ENCODE measurements at places on chromosomes 7 and 10.

GRCh38 chr7:116955340-116955739, 2.0 kb downstream of the ST7 start:
- no peak for DNase-seq

DNA sequence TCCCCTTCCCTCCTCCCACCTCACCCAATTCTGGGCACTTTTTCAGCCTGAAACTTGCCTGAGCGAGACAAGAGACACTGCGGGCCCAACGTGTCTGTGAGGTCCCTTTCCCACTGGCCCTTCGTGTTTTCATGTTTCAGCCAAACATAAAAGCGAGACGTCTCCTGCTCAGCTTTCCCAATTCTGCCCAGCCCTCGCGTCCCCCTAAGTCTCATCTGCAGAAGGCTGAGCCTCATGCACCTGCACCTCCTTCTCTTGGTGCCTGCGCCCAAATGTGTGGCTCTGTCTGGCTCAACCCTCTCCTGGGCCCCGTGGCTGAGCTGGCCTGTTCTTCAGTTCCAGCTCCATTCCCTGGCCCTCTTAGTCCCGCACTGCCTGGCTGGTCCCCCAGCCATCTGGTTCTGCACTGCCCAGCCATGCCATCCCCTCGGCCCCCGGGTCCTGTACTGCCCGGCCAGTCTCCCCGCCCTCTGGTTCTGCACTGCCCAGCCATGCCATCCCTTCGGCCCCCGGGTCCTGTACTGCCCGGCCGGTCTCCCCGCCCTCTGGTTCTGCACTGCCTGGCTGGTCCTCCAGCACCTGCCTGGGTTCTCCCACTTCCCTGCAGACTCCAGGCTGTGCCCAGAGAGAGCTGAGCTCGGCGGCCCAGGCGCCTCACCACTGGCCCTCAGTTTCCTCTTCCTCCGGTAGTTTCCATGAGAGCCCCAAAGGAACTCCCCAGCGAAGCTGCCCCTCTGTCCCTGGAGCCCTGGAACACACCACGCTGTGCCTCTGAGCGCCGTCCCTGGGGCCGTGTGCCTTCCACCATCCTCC, 224.1 kb downstream of the DNAJB6 start:
- no peak for DNase-seq

- DNase-seq = no peak
These were observed 938.7 kb upstream of the PHF14 start for GRCh38 chr7:10034843-10035556.

GRCh38 chr7:47197486-47197885, 384.4 kb downstream of the TNS3 start:
- no peak for DNase-seq

GRCh38 chr10:74453169-74453568, 302.1 kb downstream of the ADK start:
- DNase-seq = no peak

- DNase-seq = no peak
These were observed 131.3 kb downstream of the LHPP start for GRCh38 chr10:124592736-124593430.

DNA sequence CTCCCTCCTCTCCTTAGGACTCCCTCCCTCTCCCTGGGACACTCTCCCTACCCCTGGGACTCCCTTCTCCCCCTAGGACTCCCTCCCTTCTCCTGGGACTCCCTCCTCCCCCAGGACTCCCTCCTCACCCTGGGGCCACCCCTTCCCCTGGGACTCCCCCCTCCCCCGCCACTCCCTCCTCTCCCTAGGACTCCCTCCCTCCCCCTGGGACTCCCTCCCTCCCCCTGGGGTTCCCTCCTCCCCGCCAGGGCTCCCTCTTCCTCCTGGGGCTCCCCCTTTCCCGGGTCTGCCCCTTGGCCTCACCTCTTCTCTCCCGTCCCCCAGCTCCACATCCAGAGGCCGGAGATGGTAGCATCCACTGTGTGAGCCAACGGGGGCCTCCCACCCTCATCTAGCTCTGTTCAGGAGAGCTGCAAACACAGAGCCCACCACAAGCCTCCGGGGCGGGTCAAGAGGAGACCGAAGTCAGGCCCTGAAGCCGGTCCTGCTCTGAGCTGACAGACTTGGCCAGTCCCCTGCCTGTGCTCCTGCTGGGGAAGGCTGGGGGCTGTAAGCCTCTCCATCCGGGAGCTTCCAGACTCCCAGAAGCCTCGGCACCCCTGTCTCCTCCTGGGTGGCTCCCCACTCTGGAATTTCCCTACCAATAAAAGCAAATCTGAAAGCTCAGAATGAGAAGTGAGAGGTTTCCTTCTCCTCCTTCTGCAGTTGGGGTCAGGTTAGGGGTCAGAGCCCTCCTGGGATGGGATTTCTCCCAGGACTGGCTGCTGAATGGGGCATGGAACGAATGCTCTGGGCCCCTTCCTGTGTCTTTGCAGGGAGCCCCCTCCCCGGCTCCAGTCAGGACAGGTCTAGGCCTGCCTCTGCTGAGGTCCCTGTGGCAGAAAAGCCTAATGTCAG, 1.4 kb upstream of the MUC17 start:
- peak; percentile 5 for DNase-seq

DNA sequence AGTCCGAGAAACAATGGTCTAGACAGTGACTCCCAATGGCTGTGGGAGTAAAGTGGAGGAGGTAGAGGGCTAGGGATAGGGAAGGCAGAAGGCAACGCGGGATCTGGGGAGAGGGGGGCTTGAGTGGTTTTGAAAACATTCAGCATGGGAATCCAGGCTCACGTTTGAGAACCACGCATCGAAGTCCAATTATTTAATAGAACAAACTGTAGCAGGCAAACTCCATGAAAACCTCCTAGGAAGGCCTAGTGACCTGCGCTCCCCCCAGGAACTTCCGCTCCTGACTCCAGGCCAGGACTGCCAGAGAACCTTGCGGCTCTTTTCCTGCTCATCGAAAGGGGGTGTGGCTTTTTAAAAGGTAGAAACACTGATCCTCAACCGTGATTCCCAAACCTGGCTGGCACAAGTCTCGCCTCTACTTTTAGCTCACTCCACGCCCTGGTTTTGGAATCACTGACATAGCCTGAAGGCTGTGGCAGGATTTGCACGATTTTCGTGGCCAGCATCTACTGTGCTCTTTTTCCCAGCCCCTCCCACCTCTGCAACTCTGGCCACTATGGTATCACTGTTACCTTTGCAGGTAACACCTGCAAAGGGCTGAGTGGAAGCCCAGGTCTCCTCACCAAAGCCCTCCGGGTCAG, 43.4 kb downstream of the MYOF start:
- no peak for DNase-seq

DNA sequence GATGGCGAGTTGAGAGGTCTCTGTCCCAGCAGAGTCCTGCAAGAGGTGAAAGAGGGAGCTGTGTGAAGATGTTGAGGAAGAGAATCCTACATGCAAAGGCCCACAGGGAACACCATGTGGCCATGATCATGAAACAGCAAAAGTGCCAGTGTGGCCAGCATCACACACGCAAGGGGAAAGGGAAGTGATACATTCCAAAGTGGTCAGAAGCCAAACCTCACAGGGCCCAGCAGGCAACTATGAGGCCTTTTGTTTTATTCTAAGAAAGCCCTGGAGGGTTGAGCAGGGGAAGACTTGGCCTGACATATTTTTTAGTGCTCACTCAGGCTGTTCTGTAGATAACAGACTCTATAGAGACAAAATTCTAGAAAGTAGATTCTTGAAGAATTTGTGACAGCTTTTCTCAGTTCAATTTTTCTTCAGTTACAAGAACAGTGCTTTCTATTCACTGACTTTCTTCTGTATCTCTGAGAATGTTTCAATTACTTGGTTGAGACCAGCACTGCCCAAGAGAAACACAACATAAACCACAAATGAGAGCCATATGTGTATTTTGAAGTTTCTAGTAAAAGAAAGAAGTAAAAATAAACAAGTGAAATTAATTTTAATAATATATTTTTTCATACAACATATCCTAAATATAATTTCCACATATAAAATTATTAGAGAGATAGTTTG, 82.3 kb downstream of the HTR7 start:
- DNase-seq = no peak

DNA sequence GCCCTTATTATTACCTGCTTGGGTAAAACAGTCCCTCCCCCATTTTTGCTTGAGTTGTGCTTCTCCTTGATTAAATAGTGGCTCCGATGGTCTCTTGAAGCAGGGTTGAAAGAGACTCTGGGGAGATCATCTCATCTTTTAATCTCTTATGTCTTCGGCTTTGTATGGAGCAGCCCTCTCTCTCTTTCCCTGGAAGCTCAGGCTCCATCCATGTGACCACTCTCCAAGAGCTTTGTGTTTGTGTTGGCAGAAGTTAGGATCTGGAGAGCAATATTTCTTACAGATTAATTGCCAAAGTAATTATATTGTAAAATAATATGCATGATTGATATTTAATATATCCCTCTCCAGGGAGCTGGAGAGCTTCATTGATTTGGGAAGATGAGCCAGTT, 76.9 kb downstream of the LRRC4 start:
- no peak for DNase-seq

DNA sequence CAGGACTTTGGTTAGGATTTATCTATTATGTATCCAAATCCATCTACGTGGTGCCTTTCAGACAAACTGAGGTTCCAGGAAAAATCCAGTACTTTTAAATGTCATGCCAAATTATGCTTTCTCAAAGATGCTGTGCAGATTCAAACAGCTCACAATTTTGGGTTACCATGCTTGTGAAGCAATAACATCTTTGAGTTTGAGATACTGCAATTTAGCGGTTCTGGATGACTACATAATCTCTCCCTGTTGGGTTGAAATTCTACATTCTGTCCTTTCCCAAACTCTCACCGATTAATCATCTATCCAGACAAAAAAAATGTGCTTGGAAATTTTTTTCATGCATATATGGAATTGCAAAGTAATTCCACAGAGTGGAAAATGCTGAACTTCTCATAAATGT, 3.5 kb downstream of the RHOBTB1 start:
- no peak for DNase-seq

DNA sequence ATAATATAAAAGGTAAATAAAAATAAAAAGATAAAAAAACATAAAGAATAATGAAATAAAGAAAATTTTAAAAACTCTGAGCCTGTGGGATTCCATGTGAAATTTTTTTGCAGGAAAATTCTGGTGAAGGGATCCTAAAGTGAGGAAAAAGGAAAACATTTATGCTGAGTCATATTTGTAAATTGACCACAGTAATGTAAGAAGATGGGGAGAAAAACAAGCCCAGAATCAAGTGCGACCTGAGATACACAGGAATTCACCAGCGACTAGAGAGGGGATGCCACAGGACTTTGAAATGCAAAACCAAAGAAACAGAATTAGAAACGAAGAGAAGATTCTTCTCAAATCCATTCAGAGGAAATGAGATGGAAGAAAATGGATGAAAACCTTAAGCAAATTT, 133.8 kb upstream of the PFKP start:
- DNase-seq = no peak

DNA sequence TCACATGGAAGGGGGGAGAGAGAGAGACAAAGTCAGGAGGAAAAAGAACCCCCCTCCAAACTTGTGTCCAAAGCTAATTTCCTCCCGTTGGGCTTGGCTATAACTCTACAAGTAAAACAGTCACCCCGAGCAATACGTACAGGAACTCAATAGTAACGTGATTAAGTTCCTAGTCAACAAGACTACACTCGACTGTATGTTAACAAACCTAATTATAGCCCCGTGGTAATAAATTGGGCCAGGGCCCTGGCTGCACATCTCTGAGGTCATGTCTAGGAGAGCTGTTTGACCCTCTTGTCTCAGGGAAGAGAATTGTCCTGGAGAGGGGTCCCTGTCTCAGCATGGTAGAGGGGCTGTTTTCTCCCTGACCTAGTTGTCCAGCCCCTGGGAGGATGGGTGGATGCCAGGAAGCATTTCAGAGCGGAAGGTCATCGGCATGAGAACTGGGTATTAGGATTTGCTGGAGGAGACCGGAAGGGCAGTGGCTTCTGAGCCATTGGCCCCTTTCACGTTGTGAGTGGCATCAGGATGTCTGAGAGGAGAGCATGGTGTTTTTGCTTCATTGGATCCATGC, 60.2 kb upstream of the COMTD1 start:
- peak; percentile 61 for DNase-seq

GRCh38 chr10:121260377-121260776, 337.9 kb downstream of the FGFR2 start:
- no peak for DNase-seq

GRCh38 chr10:15365692-15366091, 5.4 kb downstream of the FAM171A1 start:
- DNase-seq = no peak

DNA sequence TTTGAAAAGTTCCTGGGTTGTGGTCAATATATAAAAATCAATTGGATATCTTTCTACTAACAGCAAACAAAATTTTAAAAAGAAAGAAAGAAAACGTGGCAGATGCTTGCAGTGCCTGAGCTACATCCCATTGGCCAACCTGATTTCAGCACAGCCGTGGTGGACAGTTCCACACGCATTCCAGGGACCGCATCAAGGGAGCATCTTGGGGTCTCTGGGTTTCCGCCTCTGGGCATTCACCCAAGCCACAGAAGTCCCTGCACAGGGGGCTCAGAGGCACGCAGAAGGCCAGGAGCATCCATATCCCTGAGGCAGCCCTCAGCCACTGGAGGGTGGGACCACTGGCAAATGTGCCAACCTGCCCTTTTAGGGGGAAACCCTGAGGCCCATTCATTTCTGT, 254.5 kb upstream of the RNF32 start:
- DNase-seq = peak; percentile 75

- no peak for DNase-seq
These were observed 97.3 kb downstream of the CLEC2L start for GRCh38 chr7:139620676-139621344.

- peak; percentile 90 for DNase-seq
These were observed 16.1 kb upstream of the GPR146 start for GRCh38 chr7:1028044-1028770.

DNA sequence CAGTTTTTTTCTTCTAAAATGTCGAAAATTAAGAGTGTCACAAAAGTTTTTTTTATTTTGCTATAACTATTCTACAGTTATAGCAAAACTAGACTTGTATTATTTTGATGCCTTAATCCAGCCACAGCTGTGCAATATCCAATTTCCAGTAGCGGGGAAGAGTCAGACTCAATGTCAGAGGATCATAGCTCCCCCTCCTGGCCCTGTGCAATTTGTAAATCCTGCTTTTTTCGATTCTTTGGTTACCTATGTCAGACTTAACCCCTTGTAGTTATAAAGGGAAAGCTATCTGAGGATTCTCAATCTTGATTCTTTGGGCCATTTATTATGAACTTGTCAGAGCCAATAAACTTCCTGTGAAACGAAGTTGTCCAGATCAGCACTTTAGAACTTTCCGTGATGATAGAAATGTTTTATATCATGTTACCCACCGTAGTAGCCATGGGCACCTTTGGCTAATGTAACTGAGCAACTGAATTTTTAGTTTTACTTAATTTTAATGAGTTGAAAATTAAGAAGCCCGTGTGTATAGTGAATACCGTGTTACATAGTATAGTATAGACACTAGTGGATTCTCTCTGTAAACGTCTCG, 87.7 kb upstream of the PRKCQ start:
- peak; percentile 61 for DNase-seq

DNA sequence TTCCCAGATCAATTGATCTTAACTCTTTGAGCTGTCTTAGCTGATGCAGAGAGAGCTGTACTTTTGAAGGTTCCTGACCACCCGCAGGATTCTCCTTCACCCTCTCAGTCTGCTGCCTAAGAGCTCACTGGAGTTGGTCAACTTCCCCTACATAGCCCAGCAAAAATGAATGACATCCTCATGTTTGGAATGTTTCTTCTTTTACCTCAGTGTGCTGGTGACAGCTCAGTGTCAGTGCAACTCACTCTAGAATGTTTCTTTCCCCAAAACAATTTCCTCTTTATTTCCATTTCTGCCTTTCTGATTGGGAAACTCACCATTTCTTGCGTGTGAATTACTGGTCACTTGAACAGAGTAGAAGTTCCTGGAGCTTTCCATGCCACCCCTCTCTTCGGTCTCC, 48.7 kb downstream of the LSMEM1 start:
- DNase-seq = no peak
